Esophagus squamous epithelium (tissue), 5 donors: ENCODE measurements at places on chromosomes 11 and 22. TPM values are rescaled to one million over a fixed set of nuclear protein-coding genes. Genes with fewer than 3 reads are reported as not detected.

DNA sequence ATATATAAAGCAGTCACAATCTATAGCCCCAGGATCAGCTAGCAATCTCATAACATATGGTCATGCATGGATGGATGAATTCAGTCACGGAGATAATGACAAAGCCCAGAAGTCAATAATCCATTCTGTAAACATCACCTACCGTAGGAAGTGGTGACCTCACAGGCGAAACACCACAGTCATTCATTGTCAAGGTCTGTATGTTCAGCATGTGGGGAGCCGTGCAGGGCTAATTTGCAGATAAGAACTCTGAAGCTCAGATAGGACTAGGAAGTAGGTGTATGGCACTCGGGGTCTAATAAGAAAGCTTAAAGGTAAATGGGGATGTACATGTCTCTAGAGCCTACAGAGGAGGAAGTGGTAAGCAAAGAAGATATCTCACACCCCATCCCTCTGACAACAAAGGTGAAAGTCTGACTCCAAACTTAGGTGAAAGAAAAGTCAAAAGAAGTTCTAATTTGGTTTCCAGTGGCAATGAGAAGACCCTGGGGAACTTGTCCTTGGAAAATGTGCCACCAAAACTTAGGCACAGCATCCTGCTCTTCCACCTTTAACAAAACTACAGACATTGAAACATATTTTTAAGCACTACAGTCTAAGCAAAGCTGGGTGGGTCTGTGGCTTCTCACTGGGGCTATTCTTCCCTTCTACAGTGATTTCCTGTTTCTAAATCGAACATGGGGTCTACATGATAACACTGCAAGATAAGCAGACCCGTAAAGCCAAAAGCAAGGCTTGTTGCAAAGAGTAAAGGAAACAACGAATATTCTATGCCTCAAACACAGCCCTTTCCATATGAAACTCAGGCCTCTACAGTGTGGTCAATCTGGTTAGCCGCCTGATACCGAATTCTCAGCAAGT lies 5.2 kb downstream of the CRTAM start:
- DNase-seq = no peak

GRCh38 chr11:61682906-61683675 lies 2.9 kb downstream of the DAGLA start:
- no peak for DNase-seq

- DNase-seq = no peak
Measured at GRCh38 chr11:84588131-84588829, 1038.9 kb downstream of the DLG2 start.

- no peak for DNase-seq
Measured at GRCh38 chr11:104841185-104841584, 57.1 kb downstream of the CASP12 start.

DNA sequence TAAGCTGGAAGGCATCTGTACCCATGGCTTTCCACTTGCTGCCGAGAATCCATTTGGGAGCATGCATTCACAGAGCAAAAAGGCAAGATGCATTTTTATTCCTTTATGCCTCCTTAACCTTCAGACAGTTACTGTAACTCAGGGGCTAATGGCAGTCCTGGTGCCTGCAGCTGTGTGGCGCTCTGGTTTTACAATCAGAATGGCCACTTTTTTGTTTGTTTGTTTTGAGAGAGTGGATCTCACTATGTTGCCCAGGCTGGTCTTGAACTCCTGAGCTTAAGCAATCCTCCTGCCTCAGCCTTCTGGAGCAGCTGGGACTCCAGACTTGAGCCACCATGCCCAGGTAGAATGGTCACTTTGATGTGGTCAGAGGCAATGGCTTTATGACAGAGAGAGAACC lies 101.8 kb downstream of the NAV2 start:
- no peak for DNase-seq

DNA sequence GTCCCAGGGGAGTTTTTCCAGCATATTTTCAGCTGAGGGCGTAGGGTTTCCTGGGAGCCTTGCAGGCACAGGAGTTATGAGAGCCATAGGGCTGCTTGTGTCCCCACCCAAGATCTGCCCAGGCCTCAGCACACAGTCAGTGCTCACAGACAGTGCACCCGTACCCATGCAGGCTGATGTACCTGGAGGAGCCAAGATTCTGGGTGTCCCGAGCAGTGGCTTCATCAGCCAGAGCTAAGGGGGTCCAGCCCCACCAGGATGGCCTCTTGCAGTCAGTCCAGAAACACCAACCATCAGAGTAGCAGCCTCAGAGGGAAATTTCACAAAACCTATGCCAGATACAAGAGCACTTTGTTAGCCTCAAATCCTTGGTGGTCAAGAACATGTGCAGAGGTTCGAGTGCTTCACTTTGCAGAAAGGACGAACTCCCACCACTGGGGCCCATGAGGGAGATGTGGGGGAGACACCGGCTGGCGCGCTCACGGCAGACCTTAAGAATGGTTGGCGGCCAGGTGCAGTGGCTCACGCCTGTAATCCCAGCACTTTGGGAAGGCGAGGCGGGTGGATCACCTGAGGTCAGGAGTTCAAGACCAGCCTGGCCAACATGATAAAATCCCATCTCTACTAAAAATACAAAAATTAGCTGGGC lies 43.8 kb upstream of the RTL6 start:
- no peak for DNase-seq

DNA sequence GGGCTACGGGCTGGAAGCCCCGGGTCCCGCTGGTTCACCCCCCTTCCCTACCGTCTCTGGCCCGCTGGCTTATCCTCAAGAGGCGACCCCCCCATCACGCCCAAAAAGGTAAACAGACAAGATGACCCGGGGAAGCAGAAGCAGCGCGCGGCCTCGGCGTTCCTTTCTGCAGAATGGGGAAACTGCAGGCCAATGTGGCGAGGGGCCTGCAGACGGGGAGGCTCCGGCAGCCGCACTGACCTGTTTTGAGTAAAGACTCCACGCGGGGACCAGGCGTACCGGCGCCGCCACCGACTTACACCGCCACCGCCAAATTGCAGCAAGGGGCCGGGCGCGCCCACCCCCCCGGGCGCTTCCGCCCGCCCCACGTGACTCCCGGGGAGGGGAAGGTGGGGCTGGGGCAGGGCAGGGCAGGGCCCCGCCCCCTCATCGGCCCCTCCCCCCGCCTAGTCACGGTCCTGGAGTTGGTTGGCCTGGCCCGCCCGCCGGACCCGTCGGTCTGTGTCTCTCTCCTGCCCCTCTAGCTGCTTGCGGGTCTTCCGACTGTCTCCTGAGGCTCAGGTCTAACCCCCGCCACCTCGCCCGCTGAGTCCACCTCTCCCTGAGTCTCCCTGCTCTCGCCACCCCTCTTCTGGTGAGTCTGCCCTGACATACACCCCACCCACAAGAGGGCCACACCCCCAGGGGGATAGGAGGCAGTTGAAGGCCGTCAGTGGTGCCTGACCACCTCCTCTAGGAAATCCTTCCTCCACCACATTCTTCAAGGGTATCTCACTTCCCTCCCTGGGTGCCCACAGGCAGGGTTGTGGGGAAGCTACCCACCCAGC lies at the start of gene ARAP1:
Gene ARAP1 (minus strand): TSS at position 321 of the 827 bp plus-strand sequence. CDS start 25,280 bp downstream, outside the sequence.
- peak; percentile 34 for DNase-seq

DNA sequence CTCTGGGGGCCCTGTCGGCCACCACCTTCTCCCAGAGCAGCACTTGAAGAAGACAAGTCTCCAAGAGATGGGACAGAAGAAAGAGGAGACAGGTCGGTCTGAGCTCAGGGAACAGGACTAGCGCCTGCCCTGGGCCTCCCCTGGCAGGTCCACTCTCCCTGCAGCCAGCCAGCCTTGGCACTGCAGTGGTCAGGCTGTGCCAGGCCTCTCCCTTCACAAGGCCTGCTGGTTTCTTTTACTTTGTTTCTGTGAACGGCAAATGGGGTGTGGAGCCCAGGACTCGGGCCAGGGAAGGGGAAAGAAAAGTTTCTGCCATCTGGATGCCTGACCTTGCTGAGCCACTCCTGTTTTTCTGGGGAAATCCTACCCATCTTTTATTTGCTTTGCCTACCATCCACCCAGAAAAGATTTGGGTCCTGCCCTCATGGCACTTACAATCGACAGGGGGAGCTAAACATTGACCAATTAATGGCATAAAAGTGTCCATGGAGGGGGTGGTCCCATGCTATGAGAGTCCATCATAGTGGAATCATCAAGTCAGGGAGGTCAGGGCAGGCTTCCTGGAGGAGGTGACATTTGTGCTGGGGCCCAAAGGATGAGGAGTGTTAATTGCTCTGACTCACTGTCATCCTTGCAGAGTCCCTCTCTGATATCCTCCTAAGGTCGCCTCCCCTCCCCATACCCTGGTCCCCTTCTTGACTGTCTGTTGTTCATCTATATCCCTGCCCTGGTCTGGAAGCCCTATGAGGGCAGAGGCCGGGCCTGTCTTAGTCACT lies 65.2 kb downstream of the NFAM1 start:
- no peak for DNase-seq

DNA sequence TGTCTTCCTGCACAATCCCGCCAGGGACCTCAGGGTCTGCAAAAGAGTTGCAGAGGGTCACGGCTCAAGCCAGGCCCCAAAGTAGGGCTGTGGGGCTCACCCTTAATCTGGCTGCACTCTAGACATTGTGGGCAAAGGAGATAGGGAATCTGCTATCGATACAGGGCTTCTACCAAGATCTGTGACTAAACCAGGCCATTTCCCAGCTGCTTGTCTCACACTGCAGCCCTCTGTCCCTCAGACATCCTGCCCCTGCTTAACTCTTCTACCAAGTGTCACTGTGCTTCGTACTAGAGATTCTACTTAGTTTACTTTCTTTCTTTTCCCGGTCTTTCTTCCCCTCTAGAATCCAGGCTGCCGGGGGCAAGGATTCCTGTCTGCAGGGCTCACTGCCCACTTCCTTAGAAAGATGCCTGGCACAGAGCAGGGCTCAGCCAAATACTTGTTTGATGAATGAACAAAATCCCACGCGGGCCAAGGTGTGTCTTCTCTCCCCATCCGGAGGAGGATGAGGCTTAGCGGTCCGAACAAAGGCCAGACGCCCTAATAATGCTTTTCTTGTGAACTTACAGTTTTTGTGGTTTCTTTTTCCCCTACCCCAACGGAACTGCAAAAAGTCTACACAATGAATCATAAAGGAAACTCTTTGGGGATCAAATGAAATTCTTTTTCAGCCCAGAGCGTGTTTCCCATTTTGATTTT lies 61.3 kb upstream of the ANO1 start:
- DNase-seq = no peak

DNA sequence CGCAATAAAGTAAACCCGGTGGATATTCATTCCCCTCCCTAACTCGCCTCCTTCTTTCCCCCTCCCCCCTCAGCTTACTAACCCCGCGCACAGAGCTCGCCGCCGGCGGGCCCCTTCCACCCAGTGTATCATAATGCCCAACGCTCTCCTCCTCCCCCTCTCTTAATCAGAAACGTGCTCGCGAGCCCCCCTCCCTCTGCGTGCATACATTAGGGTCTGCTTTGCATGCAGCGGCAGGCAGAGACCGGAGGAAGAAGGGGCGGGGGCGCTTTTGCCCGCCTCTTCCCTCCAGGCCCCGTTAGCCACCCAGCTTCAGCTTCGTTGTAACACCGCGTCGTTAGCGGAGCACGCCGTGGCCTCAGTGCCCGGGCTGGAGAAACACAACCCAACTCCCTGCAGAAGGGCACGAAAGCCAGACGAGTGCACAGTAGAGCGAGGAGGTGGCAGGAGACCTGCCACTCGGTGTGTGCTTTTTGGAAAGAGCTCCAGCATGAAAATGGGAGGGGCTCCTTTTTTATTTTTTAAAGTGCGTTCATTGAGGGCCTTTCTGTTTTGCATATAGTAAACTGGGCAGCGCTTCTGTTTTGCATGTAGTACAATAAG lies 901 bp upstream of the KMT2A start:
- no peak for DNase-seq

DNA sequence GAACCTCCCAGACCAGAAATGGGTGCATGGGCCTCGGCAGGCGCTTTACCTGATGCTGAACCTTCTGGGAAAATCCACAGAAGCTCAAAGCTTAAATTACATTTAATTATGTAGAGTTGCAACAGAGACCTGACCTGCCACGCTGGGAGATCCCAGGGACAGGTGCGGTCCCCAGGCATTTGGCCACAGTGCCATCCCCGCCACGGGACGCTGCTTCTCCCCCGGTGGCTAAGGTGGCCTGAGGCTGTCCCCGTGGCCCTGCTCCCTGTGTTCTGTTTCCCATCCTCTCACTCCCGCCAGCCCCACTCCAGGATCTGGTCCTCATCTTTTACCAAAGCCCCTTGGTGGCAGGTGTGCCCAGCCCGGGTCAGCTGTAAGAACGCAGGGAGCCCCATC lies 39.6 kb downstream of the GRAMD4 start:
- DNase-seq = no peak

DNA sequence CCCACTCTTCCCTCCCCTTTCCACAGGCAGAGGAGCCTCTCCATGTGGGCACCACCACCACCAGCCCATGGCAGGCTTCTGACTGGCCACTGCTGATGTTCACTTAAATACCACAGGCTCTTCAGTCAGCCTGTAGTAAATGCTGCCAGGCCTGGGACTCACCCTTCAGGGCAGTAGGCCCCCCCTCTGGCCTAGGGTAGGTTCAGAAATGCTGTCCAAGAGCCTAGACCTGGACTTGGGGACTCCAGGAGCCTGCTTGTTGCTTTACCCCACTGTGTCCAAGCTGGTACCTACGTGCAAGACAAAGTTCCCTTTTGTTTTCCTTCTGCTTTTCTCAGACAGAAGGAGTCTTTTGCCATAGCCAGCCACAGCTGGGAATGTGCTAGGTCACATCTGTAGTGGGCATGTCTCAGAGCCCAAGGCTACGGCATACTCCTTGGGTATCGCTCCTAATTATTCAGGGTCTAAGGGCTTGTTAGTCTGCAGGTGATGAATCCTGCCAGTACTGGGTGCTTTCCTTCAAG lies 38.6 kb downstream of the TMEM135 start:
- no peak for DNase-seq

DNA sequence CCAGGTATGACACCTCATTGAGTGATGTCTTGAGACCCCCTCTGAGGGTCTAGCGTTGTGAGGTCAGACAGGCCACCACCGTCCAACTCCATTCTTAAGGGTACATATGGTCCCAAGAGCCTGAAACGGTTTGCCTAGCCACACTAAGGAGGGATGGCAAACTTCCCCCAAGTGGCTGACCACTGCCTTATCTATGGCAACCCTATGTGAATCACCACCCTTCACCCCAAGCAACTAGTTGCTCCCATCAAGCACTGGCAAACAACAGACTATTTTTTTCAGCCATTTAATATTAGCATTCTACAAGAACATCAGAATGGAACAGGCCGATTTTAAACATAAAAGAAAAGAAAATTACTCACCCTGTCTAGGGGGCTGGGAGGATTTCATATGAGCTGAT lies 22.8 kb downstream of the THOC5 start:
- no peak for DNase-seq

DNA sequence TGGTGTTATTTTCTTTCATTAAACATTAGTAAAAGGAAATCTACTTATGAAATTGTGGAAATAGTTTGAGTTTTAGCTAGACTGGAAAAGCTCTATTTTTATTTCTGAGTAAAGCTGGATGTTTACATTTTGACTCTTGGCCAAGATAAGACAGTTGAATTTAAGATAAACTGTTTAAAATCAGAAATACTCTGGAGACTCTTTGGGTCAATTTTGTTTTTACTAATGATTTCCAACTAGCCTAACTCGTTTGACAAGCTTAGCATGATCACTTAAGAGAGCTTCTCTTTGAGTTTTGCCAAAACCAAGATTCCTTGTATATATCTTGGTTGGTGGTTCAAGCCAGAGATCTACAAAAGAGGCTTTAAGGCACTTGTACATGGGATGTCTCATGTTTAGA lies 724.8 kb upstream of the LUZP2 start:
- no peak for DNase-seq

DGAT2 gene
- total RNA-seq = 25.9 TPM

MS4A1 gene
- total RNA-seq = 1.2 TPM

BBOX1 gene
- total RNA-seq = 25.9 TPM

MRGPRX4 gene
- not detected for total RNA-seq
